ENCODE measurements at places on chromosomes 12 and 14.

DNA sequence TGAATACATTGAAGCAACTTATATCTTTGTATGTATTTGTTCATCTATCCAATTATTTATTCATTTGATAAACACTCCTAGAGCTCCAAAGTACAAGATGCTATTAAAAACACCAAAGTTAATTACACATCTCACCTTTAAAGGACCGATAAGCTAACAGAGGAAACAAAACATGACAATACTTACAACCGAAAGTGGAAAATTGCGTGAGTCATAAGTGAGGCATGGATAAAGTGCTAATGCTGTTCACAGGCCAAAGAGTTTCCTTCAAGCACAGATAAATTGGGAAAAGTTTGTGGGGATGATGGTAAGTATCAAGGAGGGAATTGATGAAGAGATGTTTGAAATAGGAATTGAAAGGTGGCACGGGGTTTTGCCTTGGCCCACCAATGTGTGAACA is 172.8 kb upstream of the KITLG start:
- no peak for DNase-seq

- no peak for DNase-seq
Measured at GRCh38 chr14:74763803-74764531, 851 bp downstream of the YLPM1 start.

GRCh38 chr12:117821480-117822175 is 147.2 kb downstream of the KSR2 start:
- no peak for DNase-seq

GRCh38 chr12:5715021-5715420 is 230.0 kb downstream of the ANO2 start:
- DNase-seq = no peak

DNA sequence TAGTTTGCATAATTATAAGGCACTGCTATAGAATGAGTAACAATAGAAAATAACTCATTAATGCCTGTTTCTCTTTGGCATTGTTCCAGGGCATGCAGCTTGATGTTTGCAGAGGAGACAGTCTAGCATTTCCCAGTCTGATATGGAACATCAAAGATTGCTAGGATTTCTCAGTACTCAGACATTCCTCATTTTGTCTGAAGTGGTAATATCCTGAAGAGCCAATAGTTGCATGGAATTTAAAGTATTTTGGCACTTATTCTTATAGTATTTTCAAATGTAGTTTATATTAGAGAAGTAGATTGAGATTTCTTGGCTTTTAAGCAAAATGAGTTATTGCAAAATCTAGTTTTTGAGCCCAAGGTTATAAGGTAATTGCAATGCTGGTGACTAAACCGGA is 337.3 kb upstream of the E2F7 start:
- no peak for DNase-seq

- no peak for DNase-seq
Measured at GRCh38 chr14:71248194-71248593, 340.9 kb downstream of the PCNX1 start.

DNA sequence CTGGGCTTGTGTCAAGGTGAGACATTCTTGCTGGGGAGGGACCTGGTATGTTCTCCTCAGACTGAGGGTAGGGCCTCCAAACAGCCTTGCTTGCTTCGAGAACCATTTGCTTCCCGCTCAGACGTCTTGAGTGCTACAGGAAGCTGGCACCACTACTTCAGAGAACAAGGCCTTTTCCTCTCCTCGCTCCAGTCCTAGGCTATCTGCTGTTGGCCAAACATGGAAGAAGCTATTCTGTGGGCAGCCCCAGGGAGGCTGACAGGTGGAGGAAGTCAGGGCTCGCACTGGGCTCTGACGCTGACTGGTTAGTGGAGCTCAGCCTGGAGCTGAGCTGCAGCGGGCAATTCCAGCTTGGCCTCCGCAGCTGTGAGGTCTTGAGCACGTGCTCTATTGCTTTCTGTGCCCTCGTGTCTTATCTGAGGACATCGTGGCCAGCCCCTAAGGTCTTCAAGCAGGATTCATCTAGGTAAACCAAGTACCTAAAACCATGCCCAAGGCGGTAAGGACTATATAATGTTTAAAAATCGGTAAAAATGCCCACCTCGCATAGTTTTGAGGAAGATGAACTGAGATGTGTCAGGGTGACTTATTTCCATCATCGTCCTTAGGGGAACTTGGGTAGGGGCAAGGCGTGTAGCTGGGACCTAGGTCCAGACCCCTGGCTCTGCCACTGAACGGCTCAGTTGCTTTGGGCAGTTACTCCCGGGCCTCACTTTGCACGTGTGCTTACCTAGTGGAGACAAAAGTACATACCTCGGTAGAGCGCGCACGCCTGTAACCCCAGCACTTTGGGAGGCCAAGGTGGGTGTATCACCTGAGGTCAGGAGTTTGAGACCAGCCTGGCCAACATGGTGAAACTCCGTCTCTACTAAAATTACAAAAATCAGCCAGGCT is 4.3 kb downstream of the GAPDH start:
- no peak for DNase-seq

Measured in GM12891 (cell line).